Activated CD4-positive, alpha-beta T cell treated with anti-CD3 and anti-CD28 coated beads, Interleukin-2, amount 50 U/mL, for 24 hours (primary cell): ENCODE measurements at places on chromosomes 12 and 14.

DNA sequence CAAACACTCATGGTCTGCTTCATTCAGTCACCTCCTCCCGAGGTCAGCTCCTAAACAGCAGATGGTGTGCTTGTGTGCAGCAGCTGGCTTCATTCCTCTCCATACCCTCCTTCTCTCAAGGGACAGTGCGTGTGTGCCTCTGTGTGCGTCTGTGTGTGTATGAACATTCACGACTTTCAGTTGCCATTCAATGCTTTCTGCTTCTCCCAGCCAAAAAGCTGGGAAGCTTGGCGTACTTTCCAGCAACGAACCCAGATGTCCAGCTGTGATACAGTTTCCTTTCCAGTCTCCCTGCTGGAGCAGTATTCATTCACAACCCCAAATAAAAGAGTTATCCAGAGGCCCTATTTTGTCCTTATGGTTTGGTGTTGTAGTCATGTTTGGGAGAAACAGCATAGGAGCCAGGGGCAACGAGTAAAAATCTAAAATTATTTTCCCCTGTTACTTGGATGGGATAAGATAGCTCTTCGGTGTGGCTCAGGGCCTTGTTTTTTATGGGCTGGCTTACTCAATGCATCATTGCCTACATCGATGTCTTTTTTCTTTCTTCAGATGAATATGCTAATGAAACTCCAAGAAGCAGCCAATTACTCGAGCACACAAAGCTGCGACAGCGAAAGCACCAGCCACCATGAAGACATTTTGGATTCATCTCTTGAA lies 379.3 kb downstream of the NAV3 start:
- DNase-seq: no peak

DNA sequence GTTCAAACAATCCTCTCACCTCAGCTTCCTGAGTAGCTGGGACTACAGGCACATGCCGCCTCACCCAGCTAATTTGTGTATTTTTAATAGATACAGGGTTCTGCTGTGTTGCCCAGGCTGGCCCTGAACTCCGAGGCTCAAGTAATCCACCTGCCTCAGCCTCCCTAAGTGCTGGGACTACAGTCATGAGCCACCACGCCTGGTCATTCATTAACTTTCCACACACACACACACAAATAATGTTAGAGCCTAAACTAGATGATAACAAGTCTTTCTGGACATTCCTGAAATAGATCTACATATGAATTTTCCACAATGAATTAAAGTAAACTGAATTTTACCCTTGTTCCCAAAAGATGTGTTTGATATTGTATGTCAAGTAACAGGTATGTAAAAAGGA lies 776.0 kb downstream of the GALC start:
- DNase-seq: no peak

DNA sequence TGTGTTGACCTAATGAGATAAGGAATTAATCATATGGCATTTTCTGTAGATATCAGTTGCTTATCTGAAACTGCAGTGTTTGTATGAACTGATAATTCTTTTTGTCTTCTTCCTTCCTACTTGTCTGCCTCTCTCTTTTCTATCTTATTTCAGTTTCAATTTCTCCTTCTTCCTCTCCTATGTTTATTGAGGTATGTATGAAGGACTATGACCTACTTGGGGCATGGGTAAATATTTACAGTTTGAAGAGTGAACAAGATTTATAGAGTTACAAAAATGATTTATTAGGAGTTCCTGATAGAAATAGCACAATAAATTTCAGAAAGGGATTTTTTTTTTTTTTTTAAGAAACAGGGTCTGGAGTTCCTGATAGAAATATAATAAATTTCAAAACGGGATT lies 88.7 kb upstream of the MUCL1 start:
- DNase-seq: no peak

DNA sequence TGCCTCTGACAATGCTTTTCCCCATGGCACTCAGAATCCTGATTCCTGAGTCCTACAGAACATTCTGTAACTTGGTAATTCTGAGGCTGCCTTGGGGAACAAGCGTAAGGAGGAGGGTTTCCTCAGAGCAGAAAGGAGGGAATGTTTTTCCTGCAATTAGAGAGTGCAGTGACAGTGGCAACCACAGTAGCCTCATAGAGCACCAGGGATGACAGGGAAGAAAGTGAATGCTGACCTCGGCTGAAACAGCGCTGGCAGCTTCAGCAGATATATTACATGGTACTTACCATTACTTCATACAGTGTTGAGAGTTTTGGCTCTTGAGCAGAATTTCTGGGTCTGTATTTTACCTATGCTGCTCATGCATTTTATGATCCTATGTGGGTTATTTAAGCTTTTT lies 757.1 kb downstream of the NRXN3 start:
- DNase-seq: no peak

DNA sequence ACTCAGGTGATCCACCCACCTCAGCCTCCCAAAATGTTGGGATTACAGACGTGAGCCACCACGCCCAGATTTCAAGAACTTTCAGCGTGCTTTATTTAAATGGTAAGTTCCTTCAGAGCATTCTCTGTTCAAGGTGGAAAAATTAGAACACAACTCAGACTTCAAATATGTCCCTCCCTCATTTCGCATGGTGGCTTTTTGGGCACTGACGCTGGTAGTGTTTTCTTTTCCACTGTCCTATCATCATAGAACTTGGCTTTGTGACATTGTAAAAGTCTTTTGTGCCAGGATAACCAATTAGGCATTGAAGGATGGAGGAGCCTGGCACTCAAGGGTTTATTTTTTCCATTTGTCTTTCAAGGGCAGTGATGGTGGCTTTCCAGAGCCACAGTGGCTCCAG lies 190.8 kb downstream of the NUAK1 start:
- DNase-seq: no peak
